ENCODE measurements at places on chromosomes 13 and 19.

DNA sequence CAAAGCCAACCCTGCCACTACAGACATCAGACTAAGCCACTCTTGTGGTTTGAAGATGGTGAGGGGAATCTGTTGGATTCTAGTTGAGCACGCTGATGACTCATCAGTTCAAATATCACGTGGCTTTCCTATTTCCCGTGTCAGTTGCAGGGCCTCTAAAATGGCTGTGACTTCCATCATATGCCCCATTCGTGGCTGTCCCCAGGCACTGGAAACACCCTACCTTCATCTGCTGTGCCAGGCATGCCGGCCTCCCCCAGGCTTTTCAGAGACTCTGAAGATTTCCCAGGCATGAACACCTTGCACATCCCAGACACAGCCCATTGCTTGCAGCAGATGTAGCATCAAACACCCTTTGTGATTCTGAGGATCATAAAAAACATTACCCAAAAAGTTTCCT lies 659.9 kb downstream of the UQCRFS1 start:
- no peak for DNase-seq

GRCh38 chr19:54729416-54730188 lies 5.4 kb downstream of the KIR3DL3 start:
- DNase-seq: no peak
- H3K4me1 ChIP-seq: no peaks in the 10 kb centered on the region
- H3K36me3 ChIP-seq: no peaks in the 10 kb centered on the region
- no peak overlapping the region for H3K27ac ChIP-seq
- no peak overlapping the region for H3K4me3 ChIP-seq

GRCh38 chr19:5953030-5953589 lies 24.8 kb downstream of the RANBP3 start:
- H3K27ac ChIP-seq: peak overlapping the region; percentile 15
- no peak overlapping the region for H3K4me3 ChIP-seq
- DNase-seq: no peak
- H3K36me3 ChIP-seq: no peaks in the 10 kb centered on the region
- peaks cover 17% of the 10 kb centered on the region for H3K4me1 ChIP-seq

GRCh38 chr13:27933118-27933517 lies 13.3 kb downstream of the PDX1 start:
- H3K27ac ChIP-seq: no peak overlapping the region
- H3K36me3 ChIP-seq: no peaks in the 10 kb centered on the region
- DNase-seq: no peak
- no peaks in the 10 kb centered on the region for H3K4me1 ChIP-seq
- no peaks in the 10 kb centered on the region for H3K27me3 ChIP-seq

- peak; percentile 24 for DNase-seq
- H3K27ac ChIP-seq: no peak overlapping the region
- no peak overlapping the region for H3K4me3 ChIP-seq
- no peaks in the 10 kb centered on the region for H3K36me3 ChIP-seq
- H3K4me1 ChIP-seq: no peaks in the 10 kb centered on the region
- no peaks in the 10 kb centered on the region for H3K27me3 ChIP-seq
These were observed 46.8 kb downstream of the C13orf46 start for GRCh38 chr13:113926951-113927660.

- H3K27me3 ChIP-seq: no peaks in the 10 kb centered on the region
- no peak overlapping the region for H3K4me3 ChIP-seq
- H3K4me1 ChIP-seq: peaks cover 9% of the 10 kb centered on the region
- DNase-seq: no peak
- no peaks in the 10 kb centered on the region for H3K36me3 ChIP-seq
These were observed 5.1 kb upstream of the KLF2 start for GRCh38 chr19:16319481-16319880.

Measured in Caco-2 (cell line).